ENCODE measurements at places on chromosomes 1 and 21. TPM values are rescaled to one million over a fixed set of nuclear protein-coding genes. Genes with fewer than 3 reads are reported as not detected.

HORMAD1 gene
- total RNA-seq: not detected

LMX1A gene
- not detected for total RNA-seq

PADI4 gene
- total RNA-seq: not detected

FBLIM1 gene
- total RNA-seq: 363 TPM

ATF3 gene
- 10.7 TPM for total RNA-seq
